ENCODE measurements at places on chromosomes 3 and 15. TPM values are rescaled to one million over a fixed set of nuclear protein-coding genes. Genes with fewer than 3 reads are reported as not detected.

GRCh38 chr3:82081351-82081750 is 319.9 kb upstream of the GBE1 start:
- no peak for DNase-seq

GRCh38 chr15:76565366-76565765 is 228.8 kb downstream of the ISL2 start:
- no peak for DNase-seq

- DNase-seq = no peak
Observed at GRCh38 chr3:150346981-150347863, 60.9 kb upstream of the TSC22D2 start.

MYL3 gene
- not detected for total RNA-seq

Data from HFFc6 (cell line).